Nucleus accumbens (tissue), 56 donors: ENCODE measurements at places on chromosomes 2 and 18.

GRCh38 chr2:149729586-149729985, 142.0 kb upstream of the MMADHC start:
- DNase-seq, result no peak

DNA sequence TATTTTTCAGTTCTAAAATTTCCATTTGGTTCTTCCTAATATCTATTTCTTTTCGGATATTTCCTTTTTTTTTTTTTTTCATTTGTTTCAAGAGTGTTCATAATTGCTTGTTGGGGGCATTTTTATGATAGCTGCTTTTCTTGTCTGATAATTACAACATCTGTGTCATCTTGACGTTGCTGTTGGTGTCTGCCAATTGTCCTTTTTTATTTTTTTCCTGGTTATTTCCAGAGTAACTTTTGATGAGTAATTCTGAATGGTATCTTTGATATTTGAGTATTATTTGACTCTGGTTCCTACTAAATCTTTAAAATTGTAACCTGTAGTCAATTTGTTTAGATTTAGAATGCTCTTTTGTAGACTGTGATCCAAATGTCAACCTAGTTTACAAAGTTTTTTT, 51.3 kb upstream of the CHRNA1 start:
- DNase-seq, result no peak

- DNase-seq, result no peak
Measured at GRCh38 chr18:74292541-74292858, 737 bp upstream of the CYB5A start.

DNA sequence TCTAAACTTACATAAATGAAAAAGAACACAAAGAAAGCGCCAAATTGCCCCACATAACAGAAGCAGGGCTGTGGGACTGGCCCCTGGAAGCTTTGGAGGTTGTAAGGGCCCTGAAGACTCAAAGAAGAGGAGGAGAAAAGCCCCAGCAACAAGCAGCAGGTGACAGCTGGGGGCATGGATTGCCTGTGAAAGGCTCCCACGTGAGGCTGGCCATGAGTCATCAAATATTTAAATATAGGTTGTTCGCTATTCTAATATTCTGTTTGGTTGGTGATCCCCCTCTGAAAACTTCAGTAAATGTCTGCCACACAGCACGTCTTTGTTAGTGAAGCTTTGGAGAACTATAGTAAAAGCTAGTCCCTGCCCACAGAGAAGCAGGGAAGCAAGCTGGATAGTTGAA, 132.4 kb downstream of the MREG start:
- no peak for DNase-seq
